Sigmoid colon (tissue), 7 donors: ENCODE measurements at places on chromosomes 1 and 21. TPM values are rescaled to one million over a fixed set of nuclear protein-coding genes. Genes with fewer than 3 reads are reported as not detected.

EIF2D gene
- total RNA-seq, result 59.5 TPM

MAP10 gene
- 1.4 TPM for total RNA-seq

- DNase-seq, result no peak
- H3K27ac ChIP-seq, result no peak overlapping the region
- no peaks in the 10 kb centered on the region for H3K36me3 ChIP-seq
- H3K4me1 ChIP-seq, result no peaks in the 10 kb centered on the region
- no peak overlapping the region for H3K4me3 ChIP-seq
Observed at GRCh38 chr1:119358636-119359035, 9.9 kb upstream of the HAO2 start.

CYP4Z1 gene
- total RNA-seq, result 1.8 TPM

DNA sequence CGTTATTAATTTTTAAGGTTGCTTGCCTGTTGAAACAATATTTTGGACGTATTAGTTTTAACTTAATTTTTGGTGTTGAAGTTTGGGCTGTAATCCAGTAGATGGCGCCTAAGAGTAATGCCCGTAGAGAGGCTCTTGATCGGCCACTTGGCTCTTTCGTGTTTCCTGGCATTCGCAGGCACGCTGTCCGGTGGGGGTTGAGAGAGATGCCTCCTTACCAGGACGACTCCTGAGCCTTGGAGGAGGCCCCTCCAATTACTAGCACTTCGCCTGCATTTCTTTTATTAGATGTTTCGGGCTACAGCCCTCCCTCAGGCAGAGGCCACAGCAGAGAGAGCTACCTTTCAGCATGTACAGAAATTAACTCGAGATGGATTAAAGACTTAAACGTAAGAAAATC, 12.0 kb downstream of the OR2M4 start:
- H3K4me1 ChIP-seq, result no peaks in the 10 kb centered on the region
- H3K4me3 ChIP-seq, result no peak overlapping the region

GRCh38 chr1:110440877-110441276, 10.1 kb upstream of the PROK1 start:
- no peaks in the 10 kb centered on the region for H3K27me3 ChIP-seq
- no peak overlapping the region for H3K4me3 ChIP-seq
- no peak for DNase-seq
- no peaks in the 10 kb centered on the region for H3K36me3 ChIP-seq
- no peaks in the 10 kb centered on the region for H3K4me1 ChIP-seq

KDF1 gene
- total RNA-seq, result not detected

DNA sequence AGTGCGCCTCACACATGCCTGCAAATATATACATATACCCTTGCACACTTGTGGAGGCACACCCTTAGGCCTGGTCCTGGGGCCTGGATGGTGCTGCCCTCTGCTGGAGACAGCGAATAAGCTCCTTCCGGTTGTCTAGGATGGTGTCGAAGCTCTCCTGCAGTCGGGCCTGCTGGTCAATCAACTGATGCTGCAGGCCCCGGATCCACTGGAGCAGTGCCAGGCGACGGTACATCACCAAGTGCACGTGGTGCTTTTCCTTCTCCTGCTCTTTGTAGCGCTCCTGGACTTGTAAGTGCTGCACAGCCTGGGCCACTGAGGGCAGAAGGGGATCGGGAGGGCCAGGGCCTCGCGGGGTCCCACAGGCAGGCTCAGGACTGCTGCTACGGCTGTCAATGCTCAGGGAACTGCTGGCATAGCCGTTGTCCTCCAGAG, 3.1 kb downstream of the C1orf216 start:
- no peak overlapping the region for H3K27ac ChIP-seq
- H3K4me3 ChIP-seq, result no peak overlapping the region
- DNase-seq, result peak; percentile 79
- no peaks in the 10 kb centered on the region for H3K27me3 ChIP-seq

GRCh38 chr1:150550222-150551050, 1.2 kb downstream of the ADAMTSL4 start:
- H3K27ac ChIP-seq, result peak overlapping the region; percentile 82
- peak; percentile 89 for DNase-seq
- peaks cover 55% of the 10 kb centered on the region for H3K4me1 ChIP-seq
- no peaks in the 10 kb centered on the region for H3K36me3 ChIP-seq
- H3K27me3 ChIP-seq, result no peaks in the 10 kb centered on the region
- H3K4me3 ChIP-seq, result peak overlapping the region; percentile 49

GRCh38 chr1:7943251-7943650, 2.6 kb upstream of the TNFRSF9 start:
- H3K4me3 ChIP-seq, result no peak overlapping the region
- H3K4me1 ChIP-seq, result no peaks in the 10 kb centered on the region
- no peaks in the 10 kb centered on the region for H3K27me3 ChIP-seq

RNU1-3 gene
- under 0.01 TPM for total RNA-seq

DNA sequence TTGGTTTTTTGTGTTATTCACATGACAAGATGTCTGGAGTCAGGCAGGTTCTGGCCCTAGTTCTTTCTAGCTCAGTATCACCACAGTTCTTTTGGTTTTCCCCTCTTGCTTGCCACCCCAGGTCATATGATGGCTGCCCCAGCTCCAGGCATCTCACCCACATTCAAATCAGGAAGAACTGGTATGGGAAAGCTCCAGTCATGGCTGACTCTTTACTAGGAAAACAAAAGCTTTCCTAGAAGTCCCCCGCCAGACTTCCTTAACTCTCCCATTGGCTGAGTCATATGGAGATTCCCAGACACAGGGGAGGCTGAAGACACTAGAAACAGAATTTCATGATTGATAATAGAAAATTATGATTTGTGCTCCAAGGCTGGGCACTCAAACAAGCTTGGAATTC, 22.1 kb upstream of the EYA3 start:
- H3K27ac ChIP-seq, result no peak overlapping the region
- H3K4me3 ChIP-seq, result no peak overlapping the region
- no peaks in the 10 kb centered on the region for H3K27me3 ChIP-seq
- H3K36me3 ChIP-seq, result no peaks in the 10 kb centered on the region
- no peak for DNase-seq

DNA sequence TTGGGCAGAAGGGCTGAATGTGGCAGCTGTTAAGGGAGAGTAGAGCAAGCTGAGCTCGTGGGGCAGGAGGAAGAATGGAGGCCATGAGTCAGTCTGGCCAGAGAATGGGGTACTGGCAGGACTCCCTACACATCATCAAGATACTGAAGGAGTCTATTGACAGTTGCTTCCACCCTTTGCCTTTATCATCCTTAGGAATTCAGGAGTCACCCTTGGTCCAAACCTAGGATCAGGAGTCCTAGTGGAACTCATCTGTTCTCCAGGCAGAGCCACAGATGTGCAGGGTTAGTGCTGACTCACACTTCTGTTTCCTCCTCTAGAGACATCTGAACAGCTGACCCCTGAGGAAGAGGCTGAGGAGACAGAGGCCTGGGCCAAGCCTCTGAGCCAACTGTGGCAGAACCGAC, 18.7 kb upstream of the ST3GAL3 start:
- DNase-seq, result no peak
- no peak overlapping the region for H3K27ac ChIP-seq
- peaks cover 99% of the 10 kb centered on the region for H3K36me3 ChIP-seq
- no peaks in the 10 kb centered on the region for H3K27me3 ChIP-seq
- H3K4me1 ChIP-seq, result peaks cover 5% of the 10 kb centered on the region

DNA sequence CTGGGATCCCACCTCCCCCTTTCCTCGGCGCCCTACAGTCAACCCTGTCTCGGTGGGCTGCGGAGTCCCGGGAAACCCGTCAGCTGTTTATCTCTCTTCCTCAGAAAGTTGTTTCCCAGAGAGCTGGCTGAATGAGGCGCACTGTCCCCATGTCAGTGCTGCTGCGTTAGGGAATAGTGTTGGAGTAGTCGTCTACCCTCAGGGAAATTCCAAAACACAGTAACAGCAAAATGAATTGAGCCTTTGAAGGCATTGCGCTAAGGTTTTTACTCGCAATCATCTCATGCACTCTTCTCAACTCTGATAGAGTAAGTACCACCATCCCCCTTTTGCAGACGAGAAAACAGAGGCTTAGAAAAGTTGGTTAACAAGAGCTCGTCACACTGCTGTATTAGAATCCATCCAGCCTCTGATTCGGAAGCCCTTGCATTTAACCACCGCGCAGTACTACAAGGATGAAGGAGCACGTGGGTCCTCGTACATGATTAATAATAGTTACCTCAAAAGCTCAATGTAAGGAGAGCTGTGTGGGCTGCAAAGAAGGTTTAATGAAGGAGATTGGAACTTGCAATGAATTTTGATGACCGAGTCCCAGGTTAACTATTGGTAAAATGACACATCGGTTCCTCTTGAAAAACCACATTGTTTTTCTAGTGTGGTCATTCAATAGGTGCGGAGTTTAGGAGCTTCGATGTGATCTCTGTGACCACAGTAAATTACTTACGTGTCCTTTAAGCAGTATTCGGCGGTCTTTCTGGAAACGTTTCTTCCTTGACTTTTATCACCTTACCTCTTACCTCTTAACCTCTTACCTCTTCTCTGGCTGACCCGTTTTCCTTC, 788 bp upstream of the EDEM3 start:
- no peaks in the 10 kb centered on the region for H3K36me3 ChIP-seq
- peaks cover 24% of the 10 kb centered on the region for H3K4me1 ChIP-seq
- H3K4me3 ChIP-seq, result peak overlapping the region; percentile 96
- peak overlapping the region; percentile 97 for H3K27ac ChIP-seq
- no peak for DNase-seq

DNA sequence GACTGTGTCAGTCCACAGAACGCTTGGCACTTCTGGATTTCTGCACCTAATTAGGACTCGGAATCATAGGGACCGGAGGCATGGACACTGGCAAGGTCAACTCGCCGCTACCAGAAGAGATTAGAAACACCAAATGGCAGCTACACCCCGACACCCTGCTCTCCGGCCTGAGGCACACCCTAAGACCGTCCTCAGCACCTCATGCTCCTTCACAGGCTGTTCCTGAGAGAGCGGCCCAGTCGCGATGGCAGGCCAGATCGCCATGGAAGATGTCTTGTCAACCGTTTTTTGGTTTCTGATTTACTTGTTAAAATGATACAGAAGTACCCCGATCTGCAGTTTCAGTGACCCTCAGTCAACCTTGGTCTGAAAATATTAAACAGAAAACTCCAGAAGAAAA, 46.8 kb downstream of the NPHP4 start:
- H3K4me1 ChIP-seq, result no peaks in the 10 kb centered on the region
- no peak for DNase-seq
- H3K27ac ChIP-seq, result no peak overlapping the region
- H3K27me3 ChIP-seq, result no peaks in the 10 kb centered on the region

DNA sequence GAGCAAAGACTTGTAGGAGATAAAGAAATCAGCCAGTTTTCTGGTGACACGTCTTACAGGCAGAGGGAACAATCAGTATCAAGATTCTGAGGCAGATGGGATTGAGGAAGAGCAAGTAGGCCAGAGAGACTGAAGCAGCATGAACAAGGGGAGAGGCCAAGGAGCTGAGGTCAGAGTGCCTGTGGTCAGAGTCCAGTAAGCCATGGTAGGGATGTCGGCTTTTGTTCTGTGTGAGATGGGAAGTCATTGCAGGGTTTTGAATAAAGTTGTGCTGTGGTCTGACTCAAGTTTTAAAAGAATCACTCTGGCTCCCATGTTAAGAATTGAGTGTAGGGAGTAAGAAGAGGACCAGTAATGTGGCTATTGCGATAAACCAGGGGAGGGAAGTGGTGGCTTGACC, 85.9 kb upstream of the IVNS1ABP start:
- DNase-seq, result no peak
- H3K4me1 ChIP-seq, result no peaks in the 10 kb centered on the region
- H3K36me3 ChIP-seq, result no peaks in the 10 kb centered on the region

- H3K4me1 ChIP-seq, result no peaks in the 10 kb centered on the region
- H3K4me3 ChIP-seq, result no peak overlapping the region
- no peaks in the 10 kb centered on the region for H3K27me3 ChIP-seq
- no peak overlapping the region for H3K27ac ChIP-seq
- no peaks in the 10 kb centered on the region for H3K36me3 ChIP-seq
Observed at GRCh38 chr21:32403201-32403777, 9.2 kb upstream of the EVA1C start.

HFM1 gene
- total RNA-seq, result 3.0 TPM

DNA sequence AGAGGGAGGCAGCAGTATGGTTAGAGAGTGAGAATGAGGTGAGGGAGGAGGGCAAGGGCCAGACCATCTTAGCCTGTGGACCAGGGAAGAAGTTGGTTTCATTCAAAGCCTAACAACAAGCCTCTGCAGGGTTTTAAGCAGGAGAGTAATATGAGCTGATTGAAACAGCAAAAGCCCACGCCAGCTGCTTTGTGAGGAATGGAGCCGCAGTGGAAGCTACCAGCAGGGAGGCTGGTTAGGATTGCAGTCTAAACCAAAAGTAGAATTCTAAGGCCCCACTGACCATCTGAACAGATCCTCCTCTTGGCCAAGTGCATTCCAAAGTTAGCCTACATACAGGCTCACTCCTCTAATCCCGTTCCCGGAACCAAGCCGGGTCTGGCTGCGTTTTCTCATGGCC, 44.8 kb downstream of the OLFML3 start:
- H3K27ac ChIP-seq, result no peak overlapping the region
- H3K4me3 ChIP-seq, result no peak overlapping the region
- no peaks in the 10 kb centered on the region for H3K4me1 ChIP-seq

CD52 gene
- not detected for total RNA-seq

GRCh38 chr1:153968408-153968807, 706 bp downstream of the CREB3L4 start:
- H3K4me3 ChIP-seq, result peak overlapping the region; percentile 48
- peaks cover 37% of the 10 kb centered on the region for H3K4me1 ChIP-seq
- peak overlapping the region; percentile 91 for H3K27ac ChIP-seq
- no peaks in the 10 kb centered on the region for H3K27me3 ChIP-seq
- H3K36me3 ChIP-seq, result no peaks in the 10 kb centered on the region

GRCh38 chr1:199821029-199821779, 206.3 kb upstream of the NR5A2 start:
- no peaks in the 10 kb centered on the region for H3K4me1 ChIP-seq
- no peak for DNase-seq
- no peaks in the 10 kb centered on the region for H3K27me3 ChIP-seq
- no peak overlapping the region for H3K27ac ChIP-seq
- H3K4me3 ChIP-seq, result no peak overlapping the region

TDRD5 gene
- not detected for total RNA-seq

GRCh38 chr1:11198257-11198656, 9.1 kb downstream of the ANGPTL7 start:
- DNase-seq, result no peak
- H3K4me1 ChIP-seq, result no peaks in the 10 kb centered on the region
- no peaks in the 10 kb centered on the region for H3K27me3 ChIP-seq

FAM177B gene
- not detected for total RNA-seq

GPR25 gene
- not detected for total RNA-seq

DMAP1 gene
- 32.3 TPM for total RNA-seq

SYTL1 gene
- total RNA-seq, result 0.54 TPM
